Right cardiac atrium (tissue), 5 donors: ENCODE measurements at places on chromosomes 12 and 14. TPM values are rescaled to one million over a fixed set of nuclear protein-coding genes. Genes with fewer than 3 reads are reported as not detected.

- DNase-seq: no peak
These were observed 106.6 kb upstream of the NCOR2 start for GRCh38 chr12:124673801-124674617.

DNA sequence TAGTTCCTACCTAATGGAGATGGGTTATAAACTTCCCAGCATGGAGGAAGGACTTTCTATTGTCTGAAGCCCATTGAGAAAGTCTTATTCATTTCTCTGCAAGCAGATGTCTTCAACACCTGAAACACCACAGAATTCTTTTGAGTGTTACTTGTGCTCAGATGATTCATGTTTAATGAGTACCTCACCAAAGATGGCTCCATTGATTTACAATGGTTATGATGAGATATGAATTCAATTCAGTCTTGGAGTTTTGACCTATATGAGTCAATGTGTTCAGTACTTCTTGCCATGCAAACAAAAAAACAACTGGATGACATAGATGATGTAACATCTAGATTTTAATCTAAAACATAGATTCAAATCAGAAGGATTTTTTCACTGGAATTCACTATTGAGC lies 15.4 kb upstream of the PAWR start:
- no peak for DNase-seq

- DNase-seq: no peak
These were observed 42.6 kb downstream of the FRS2 start for GRCh38 chr12:69512820-69513219.

DNA sequence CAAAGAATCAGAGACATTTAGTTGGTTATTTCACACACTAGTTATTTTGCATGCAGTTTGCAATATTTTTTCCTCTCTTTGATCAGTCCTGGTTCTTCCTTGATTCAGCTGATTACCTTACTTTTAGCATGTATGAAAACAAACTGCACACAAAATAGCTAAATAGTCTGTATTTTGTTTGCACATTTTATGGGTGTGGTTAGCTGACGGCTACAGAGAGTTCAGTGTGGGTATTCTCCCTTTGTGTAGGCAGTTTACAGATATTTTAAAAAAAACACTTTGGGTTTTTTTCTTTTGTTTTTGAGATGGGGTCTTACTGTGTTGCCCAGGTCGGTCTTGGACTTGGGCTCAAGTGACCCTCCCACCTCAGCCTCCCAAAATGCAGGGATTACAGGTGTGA lies 28.5 kb downstream of the TOGARAM1 start:
- DNase-seq: no peak

DNA sequence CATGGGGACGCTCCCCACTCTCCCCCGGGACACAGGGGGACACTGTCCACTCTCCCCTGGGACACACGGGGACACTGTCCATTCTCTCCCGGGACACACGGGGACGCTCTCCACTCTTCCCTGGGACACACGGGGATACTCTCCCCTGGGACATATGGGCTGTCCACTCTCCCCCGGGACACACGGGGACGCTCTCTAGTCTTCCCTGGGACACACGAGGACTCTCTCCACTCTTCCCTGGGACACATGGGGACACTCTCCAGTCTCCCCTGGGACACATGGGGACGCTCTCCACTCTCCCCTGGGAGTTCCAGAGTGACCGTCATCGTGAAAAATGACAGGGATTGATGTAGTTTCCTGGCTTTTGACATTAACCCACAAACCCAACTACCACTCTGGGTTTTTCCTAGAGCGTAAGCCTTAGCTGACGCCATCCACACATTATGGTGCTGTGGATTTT lies 3.0 kb upstream of the P2RX2 start:
- DNase-seq: peak; percentile 25

DNA sequence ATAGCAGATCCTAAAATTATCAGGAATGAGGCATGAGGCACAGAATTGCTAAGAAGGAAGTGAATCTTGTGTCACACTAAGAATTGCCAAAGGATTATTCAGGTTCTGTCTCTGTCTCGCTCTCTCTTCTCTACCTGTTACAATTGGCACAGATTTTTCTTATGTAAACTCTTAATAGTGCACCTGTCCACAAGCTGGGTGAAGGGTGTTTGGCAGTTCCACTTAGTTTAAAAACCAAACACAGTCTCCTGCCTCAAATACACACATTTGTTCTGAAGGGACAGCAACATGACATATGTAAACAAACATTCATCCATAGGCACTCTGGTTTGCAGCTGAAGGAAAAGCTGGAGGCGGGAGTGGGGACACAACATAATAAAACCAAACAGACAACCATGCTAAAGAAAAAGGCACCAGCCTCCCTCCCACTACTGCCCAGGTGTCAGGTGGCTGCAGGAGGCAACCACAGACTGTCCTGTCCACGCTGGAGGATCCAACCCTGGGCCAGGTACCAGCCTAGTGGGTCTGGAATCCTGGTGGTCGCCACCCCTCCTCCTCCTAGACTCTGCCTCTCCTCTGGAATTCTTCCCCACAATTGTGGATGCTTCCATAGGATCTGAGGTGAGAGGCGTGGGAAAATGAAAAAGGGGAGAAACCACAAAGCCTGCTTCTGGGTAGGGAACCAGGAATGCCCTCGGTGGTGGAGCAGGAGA lies 81.2 kb downstream of the TMEM260 start:
- no peak for DNase-seq

- no peak for DNase-seq
These were observed 4.4 kb upstream of the FBXL14 start for GRCh38 chr12:1598757-1599156.

DNA sequence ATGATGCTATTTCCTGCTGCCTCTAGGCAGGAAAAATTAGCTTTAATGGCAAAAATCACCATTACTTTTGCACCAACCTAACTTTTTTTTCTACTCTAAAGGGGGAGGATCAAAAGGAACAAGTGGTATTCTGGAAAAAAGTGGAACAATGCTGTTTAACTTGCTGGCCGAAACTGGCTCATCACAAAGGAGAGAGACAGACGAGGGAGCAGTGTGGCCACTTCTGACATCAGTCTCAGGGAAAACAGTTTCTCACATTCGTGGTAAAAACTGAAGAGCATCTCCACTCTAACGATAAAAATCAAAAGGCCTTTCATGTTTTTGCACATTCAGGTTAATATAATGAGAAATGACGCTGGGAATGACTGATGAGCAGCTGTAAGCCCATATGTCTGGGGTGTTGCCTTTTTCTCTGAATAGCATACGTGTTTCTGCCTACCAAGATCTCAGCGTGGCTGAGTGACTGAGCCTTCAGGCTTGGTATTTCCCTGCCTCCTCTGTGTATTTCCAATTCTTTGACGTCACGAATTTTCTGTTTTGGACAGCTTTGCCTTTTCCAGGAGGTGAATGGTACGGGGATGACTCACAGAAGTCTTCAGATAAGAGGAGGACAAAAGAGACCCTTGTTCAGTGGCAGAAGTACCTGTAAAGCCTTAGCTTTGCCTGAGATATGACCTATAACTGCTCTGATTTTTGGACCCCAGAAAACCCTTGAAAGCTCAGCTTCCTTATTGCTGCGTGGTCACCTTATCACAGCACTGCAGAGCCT lies 358.8 kb downstream of the GLT1D1 start:
- DNase-seq: no peak

- no peak for DNase-seq
These were observed 52.9 kb upstream of the CCND2 start for GRCh38 chr12:4220536-4221257.

DNA sequence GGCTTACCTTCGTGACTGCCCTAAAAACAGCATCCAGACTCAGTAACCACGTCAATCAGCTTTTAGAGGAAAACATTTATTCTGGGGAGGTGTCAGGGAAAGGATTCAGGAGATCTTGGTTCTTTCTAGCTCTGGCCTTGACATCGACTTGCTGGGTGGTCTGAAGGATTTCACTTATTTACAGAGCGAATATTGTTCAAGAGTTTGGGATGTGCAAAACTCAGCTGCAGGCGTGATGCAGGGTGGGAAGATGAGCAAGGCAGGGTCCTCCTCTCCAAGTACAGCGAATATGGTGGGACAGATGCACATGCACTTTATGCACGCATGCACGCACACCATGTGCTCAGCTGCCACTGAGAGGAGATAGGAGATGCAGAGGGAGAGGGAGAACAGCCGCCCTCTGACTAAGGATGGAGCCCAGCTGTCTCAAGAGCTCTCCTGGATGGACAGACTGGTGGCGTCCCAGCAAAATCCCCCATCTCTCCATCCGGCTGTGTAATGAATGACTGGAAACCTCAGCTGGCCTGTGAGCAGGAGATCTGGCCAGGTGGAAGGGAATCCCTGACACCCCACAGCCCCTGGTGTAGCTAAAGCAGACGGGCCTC lies 24.4 kb upstream of the BDKRB1 start:
- no peak for DNase-seq

DNA sequence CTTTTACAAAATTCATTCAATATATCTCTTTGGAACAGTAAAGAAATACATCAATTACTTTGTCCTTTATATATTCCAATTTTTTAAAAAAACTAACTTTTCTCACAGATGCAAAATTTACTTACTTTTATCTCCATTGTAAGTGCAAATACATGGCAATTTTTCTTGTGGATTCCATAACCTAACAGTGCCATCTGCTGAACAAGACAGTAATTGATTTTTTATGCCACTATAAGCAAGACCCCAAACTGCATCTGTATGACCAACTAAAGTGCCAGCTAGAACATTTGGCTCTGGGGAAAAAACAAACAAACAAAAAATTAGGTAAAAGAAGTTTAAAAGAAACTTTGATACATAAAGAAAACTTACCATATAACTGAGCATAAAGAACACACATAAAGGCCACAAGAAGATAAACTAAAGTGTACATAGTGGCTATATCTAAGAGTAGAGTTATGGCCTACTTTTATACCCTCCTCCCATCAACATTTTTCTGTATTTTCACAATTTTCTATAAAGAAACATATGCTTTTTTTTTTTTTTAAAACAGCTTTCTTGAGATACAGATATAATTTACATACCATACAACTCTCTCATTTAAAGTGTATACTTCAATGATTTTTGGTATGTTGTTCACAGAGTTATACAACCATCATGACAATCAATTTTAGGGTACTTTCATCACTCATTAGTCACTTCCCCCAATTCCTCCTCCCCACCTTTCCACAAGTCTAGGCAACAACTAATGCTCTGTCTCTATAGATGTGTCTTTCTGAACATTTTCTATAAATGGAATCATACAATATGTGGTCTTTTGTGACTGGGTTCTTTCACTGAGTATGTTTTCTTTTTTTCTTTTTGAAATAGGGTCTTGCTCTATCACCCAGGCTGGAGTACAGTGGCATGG lies 32.6 kb downstream of the COCH start:
- DNase-seq: no peak

- no peak for DNase-seq
These were observed 1.7 kb upstream of the HOXC4 start for GRCh38 chr12:54051874-54052437.

GRCh38 chr12:79614730-79615129 lies 76.0 kb downstream of the PAWR start:
- no peak for DNase-seq

DNA sequence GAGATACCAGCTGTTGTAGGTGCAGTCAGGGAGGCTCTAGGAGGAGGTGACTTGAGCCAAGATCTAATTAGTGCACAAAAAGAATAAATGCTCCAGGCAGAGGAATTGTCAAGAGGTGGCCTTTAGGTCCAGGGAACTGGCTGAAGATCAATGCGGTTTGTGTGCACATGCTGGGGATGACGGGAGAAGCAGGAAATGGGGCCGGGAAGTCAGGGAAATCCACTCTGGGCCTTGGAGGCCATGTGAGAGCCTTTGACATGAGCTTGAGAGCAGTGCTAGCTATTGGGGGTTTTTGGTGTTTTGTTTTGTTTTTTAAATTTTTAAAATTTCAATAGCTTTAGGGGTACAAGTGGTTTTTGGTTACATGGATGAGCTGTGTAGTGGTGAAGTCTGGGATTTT lies 67.4 kb downstream of the MVK start:
- no peak for DNase-seq

DNA sequence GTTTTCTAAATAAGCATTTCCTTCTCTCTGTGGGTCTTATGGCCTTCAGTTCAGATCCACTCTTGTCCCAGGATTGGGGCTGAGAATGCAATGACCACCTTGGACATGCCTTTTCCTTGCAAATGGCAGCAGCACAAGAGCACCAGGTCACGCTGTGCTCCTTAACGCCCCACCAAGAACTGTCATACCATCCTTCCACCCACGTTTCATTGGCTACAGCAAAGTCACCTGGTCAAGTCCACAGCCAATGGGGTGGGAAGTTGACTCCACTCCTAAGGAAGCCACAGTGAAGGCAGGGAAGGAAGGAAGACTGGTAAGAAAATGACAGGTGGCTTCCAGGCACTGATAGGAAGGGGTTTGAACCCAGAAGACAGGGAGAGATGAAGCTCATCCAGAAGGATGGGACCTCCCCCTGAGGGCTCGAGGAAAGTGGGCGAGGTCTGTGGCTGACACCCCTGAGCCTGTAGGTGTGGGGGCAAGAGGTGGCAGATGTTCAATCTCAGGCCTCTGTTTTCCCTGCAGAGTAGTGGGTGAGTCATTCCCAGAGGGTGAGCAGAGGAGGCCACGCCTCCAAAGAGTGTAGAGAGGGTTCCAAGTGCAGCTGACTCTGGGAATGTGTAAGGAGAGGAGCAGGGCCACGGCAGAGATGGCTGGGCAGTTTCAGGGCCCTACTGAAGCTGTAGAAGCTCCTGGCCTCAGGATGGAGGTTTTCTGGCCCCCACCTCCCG lies 113.5 kb upstream of the VRK1 start:
- DNase-seq: no peak

- no peak for DNase-seq
These were observed 2.8 kb downstream of the TMX1 start for GRCh38 chr14:51242545-51243490.

- DNase-seq: no peak
These were observed 34.4 kb upstream of the NDUFA12 start for GRCh38 chr12:95037906-95038305.

- DNase-seq: no peak
These were observed 92.1 kb downstream of the ETV6 start for GRCh38 chr12:11741434-11742092.

DNA sequence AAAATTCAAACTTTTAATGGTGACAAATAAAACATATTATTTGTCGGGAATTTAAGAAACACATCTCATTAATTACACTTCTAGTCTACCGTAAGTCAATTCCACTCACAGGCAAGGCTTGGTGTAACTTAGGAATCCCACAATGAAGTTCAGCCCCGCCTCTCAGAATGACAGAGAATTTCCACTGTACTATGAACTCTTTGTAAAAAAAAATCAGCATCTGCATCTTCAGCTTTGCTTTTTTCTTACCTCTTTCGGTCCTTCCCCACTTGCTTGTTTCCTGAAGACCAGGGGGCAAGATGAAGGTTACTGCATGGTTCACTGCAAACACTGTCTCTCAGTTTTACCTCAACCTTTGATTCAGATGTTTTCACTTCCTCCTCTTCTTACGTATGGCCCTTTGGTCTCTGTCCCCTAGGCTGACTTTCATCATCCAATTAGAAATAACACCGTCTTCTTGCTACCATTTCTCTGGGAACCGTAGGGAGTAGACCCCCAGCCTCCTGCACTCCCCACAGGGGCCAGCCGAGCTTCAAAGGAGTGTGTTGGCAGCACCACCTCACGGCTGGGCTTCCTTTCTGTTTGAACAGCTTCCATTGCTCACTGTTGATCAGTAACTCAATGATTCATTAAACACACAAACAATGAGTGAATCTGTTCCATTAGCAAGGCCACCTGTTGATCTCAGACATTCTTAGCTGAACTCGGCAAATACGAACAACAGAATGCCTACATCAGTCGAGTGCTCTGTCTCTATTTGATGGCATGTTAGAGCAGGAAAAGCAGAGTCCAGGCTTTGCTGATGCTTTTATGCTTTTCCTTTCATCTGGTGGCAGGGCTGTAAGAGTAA lies 343.0 kb downstream of the BMP4 start:
- DNase-seq: no peak

TMPRSS12 gene
- total RNA-seq: not detected

KIF21A gene
- total RNA-seq: 58.7 TPM

PTGER2 gene
- 0.80 TPM for total RNA-seq
